NCI-H1436 treated with DMSO at 0.1 percent for 48 hours (cell line): ENCODE measurements at places on chromosomes 2 and 18.

DNA sequence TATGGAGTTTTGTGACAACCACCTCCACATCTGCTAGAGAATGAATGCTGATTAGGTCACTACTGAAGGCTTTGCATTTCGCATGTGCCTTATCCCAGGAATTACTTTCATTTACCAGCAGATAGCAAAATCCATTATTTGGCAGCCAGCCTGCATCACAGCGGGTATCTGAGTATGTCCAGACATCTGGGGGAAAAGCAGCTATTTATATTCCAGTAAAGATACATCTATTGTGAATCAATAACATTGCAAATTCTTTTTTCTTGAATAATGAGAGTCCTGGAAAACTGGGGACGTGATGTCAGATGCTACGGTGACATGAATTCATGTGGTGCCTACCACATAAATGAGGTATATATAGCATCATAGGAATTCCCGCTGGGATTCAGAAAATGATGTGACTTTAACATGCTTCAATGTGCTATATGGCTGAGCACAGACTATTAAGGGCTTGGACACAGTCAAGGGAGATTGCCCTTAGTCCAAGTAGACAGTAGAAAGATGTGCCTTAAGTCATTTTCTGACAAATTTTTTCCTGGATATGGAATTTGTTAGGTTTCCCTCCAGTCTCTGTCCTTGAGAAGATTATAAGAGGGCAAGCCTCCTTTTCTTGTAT lies 84.2 kb upstream of the CD302 start:
- DNase-seq, result no peak

GRCh38 chr18:9885170-9886004 lies at the start of gene TXNDC2:
Gene TXNDC2 (plus strand): TSS chr18:9885973. CDS start chr18:9886681, 708 bp downstream.
- no peak for DNase-seq

- no peak for DNase-seq
Measured at GRCh38 chr2:126657148-126657635, 1.2 kb downstream of the GYPC start.

DNA sequence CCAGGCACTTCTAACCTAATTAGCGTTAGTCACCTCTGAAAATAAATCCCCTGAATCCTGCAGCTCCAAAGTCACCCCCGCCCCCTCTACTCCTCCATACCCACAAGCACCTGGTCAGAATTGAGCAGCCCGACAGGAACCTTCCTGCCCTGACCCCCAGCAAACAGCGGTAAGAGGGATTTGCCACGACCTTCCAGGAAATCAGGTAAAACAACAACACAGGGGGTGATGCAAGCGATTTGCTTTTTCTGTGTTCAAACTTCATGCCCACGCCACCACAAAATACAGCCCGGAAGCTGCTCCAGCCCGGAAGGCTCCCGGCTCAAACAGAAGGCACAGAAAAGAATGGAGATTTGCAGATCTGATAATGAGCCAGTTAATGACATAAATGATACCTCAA lies 367.1 kb downstream of the GPD2 start:
- no peak for DNase-seq

DNA sequence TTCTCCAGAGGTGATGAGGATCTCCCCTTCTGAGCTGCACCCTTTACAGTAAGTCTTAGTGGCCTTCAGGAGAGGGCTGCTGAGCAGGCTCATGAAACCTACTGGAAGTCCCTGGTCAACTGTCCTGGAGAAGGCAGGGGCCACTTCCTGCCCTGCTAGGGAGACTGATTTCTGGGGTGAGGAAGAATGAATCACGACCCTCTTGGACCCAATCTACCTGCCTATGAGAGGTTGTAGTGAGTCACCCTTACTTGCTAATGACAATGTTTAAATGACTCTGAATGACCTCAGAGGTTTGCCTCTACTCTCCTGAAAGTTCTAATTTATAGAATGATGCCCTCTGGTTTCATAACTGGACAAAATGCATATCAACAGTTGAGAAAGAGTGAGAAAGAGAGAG lies 79.4 kb upstream of the FAM136A start:
- no peak for DNase-seq

GRCh38 chr2:231110551-231110950 lies 14.3 kb downstream of the HTR2B start:
- no peak for DNase-seq
